ENCODE measurements at places on chromosomes 5 and 9.

GRCh38 chr9:87615136-87615535, 110.8 kb upstream of the CTSL start:
- DNase-seq = no peak

DNA sequence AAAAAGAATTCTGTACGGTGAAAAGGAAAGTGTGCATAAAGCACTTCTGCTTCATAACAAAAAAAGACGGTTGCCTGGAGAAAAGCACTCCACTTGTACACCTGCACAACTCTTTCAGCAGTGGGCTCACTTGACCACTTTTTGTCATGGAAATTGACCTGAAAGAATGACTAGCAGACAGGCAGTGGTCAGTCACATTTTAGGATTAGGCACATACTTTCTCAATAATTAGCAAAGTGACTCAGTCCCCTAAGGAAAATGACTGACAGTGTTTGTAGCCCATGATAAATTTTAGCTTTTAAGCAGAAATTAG, 169.3 kb downstream of the FANCC start:
- no peak for DNase-seq

DNA sequence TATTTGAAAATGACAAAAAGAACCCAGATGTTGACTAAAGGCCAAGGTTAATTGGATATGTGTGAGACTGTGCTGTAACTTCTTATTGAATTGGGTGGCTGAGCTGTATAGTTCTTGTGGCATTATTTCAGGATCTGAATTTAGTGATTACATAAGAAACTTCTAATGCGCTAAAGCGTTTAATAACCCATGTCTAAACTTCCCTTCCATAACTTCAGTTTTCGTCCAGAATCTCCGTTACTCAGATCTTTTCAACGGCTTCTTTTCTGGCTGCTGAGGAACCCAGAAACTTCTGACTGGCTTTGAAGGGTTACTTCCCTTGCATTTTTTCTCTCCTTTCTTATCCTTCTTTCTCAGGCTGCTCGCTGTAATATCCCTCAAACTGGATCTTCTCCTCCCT, 28.1 kb upstream of the C9orf72 start:
- DNase-seq = no peak

DNA sequence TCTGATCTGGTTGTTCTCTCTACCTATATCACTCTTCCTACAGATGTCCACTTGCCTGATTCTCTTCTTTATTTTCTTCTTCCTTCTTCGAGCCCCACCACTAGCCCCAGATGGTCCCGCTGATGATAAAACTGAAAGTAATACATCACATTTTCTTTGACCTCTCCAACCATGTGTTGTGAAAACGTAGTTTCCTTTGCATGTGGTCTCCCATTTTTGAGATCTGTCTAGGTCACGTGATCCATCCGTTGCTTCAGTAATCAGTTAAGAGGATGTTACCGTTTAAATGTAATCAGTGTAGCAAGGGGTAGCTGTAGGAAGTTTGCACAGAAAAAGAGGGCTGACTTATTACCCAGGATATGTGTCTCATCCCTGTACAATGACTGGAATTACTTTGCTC, 426.3 kb upstream of the TLE4 start:
- no peak for DNase-seq

DNA sequence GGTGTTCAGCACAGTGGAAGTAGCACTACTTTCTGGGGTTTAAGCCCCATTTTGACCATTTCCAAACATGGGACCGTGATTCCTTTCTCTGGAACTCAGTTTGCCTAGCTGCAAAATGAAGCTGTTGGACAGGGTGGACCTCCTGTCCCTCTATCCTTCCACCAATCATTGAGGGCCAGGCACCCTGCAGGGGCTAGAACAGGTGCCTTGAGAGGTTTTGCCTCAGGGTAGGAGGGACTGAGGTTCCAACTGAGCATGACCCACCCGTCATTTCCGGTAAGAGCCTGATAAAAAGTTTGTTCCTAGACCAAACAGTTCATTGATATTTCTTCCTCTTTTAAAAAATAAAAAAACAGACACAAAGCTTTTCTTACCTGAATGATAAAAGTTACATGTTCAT, 116.5 kb downstream of the MVB12B start:
- no peak for DNase-seq

DNA sequence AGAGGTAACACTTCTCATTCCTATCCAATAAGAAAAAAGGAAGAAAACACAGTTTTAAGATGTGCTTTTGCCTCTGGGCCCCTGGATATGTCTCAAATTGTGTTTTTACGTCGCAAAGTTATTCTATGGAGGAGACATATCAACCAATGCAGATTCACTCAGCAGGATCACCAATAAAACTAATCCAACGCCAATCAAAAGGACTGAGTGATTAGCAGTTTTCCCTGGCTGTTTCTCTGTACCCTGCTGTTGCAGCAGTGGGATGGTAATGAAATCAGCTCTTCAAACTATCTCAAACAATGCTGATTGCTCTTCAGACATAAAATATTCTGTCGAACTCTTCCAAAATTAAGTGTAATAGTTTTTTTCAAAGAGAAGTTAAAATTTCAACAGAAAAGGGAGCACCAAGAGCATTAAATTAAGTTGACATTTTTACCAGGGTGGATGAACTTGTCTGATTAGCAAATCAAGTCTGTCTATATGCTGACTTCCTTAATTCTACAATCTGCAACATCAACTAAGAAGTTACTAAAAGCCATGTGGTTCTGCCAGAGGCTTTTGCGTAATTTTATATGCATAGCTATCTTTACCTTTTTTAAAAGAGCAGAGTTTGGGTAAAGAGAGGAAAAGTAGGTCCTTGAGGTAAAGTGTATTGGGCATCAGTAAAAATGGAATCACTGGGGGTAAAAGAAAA, 9.7 kb upstream of the HK3 start:
- DNase-seq = no peak

GRCh38 chr5:3194684-3195083, 400.9 kb upstream of the IRX1 start:
- DNase-seq = no peak

GRCh38 chr5:1027631-1028441, 19.2 kb downstream of the NKD2 start:
- DNase-seq = peak; percentile 30

DNA sequence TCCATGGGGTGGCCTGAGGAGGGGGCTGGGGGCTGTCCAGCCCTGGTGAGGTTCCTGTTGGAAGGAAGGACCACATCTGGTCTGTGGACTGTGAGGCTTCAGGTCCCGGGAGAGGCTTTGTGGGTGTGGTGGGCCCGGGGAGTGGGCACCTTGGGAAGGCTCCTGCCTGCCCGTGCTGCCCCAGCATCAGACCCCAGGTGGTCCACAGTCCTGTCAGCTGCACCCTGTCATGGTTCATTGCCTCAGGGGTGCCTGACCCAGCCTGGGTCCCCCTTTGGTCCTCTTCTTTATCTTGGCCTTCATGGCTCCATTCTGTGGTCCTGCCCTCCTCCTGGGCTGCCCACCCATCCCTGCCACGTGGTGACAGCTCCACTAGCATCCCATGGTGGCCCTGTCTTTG, 36.7 kb downstream of the WNK2 start:
- DNase-seq = no peak

GRCh38 chr9:25677301-25678146, 720 bp downstream of the TUSC1 start:
- peak; percentile 61 for DNase-seq

DNA sequence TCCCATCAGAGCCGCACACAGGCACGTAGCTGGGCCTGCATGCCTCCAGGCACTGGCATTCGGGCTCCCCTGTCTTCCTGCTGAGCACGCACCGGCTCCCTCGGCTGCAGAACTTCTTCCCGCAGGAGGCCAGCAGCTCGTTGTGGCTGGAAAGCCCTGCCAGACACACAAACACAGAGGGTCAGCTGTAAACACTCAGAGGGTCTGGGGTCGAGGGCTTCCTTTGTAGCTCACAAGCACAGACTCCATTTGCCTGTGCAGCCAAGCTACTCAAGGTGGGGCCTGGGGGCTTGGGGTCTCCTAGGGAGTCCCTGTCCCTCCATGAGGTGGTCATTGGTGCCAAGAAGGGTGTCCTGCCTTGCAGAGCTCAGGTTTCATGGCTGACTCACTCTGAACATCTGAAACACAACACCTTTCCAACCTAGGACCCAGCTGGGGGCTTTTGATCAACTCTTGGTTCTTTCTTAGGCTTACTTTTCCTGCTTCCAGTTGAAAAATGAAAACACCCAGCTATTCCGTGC, 211.4 kb downstream of the FSTL4 start:
- no peak for DNase-seq

DNA sequence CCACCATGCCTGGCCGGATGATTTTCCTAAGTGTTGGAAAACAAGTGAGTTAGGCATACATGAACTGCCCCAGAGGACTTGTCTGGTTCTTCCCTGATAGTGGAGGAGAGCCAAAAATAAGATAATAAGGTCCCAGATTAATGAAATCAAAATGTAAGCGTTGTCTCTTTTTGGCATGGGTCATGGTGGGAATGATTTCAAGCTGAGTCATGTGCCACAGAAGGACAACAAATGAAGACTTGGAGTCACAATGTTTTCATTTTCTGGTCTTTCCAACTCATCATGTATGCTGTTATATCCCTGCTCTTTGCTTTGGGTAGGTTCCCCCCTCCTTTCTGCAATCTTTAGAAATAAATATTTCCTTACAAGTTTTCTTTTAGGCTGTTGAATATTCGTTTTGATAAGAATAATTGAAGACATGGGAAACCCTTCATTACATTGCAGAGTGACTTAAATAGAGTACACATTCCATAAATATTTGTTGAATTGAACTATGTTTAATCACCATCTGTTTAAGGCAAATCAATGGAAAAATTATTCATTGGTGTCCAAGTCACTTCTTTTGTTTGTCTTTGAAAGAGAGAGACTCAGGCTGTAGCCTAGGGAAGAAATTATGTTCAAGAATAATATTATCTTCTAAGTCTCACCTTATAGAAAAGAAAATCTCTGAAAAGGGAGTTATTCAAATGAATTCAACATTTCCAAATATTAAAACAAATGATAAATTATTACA, 196.3 kb downstream of the CSNK1G3 start:
- no peak for DNase-seq

DNA sequence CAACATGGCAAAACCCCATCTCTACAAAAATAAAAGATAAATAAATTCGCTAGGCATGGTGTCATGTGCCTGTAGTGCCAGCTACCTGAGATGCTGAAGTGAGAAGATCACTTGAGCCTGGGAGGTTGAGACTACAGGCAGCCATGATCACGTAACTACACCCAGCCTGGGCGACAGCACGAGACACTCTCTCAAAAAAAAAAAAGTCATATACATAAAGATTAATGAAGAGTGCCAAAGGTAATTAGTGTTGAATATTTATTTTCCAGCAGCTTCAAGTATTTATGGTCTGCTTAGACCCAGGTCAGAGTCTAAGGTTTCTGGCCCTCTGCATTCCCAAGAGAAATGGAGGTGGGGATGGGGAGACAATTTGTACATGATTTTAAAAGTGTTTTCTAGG, 167.7 kb downstream of the CD180 start:
- DNase-seq = no peak

- DNase-seq = no peak
Observed at GRCh38 chr9:3850098-3850497, 324.3 kb upstream of the RFX3 start.

GRCh38 chr9:104068546-104068945, 25.6 kb upstream of the SMC2 start:
- no peak for DNase-seq

All from posterior cingulate gyrus (tissue), 11 donors.